Peyer's patch (tissue), 4 donors: ENCODE measurements at places on chromosomes 1 and 21. TPM values are rescaled to one million over a fixed set of nuclear protein-coding genes. Genes with fewer than 3 reads are reported as not detected.

DNA sequence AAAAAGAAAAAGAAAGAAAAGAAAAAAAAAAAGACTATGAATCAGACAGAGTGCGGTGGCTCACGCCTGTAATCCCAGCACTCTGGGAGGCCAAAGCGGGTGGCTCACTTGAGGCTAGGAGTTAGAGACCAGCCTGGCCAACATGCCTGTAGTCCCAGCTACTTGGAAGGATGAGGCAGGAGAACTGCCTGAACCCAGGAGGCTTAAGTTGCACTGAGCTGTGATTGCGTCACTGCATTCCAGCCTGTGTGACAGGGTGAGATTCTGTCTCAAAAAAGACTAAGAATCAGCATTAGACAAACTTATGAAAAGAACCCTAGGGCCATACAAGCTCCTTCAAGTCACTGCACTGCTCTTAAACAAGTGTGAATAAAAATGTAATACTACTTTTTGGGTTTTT is 16.9 kb downstream of the PSMB4 start:
- no peak for DNase-seq

- peak; percentile 15 for DNase-seq
These were observed 166.9 kb downstream of the TOMM20 start for GRCh38 chr1:234961456-234962339.

DNA sequence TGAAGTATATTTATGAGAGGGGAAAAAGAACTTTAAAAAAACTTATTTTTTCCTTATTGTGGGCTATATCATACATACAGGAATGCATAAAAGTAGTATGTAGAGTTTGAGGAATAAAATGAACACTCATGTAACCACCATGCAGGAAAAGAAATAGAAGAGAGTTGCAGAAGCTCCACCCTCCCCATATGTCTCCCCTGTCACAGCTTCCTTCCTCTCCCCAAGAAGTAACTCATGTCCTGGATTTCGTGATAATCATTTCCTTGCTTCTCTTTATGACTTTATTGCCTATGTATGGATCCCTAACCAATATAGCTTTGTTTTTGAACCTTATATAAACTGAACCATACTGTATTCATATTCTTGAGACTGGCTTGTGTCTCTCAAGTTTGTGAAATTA is 126.4 kb downstream of the ZZZ3 start:
- no peak for DNase-seq

GRCh38 chr1:116558140-116558549 is 12.7 kb downstream of the CD58 start:
- DNase-seq: no peak

Gene AJAP1
- total RNA-seq: 0.09 TPM

Gene TOMM40L
- total RNA-seq: 20.3 TPM
